ENCODE measurements at places on chromosomes 16 and 17. TPM values are rescaled to one million over a fixed set of nuclear protein-coding genes. Genes with fewer than 3 reads are reported as not detected.

GRCh38 chr16:1741553-1742165, 29.7 kb downstream of the NME3 start:
- no peak for DNase-seq

DNA sequence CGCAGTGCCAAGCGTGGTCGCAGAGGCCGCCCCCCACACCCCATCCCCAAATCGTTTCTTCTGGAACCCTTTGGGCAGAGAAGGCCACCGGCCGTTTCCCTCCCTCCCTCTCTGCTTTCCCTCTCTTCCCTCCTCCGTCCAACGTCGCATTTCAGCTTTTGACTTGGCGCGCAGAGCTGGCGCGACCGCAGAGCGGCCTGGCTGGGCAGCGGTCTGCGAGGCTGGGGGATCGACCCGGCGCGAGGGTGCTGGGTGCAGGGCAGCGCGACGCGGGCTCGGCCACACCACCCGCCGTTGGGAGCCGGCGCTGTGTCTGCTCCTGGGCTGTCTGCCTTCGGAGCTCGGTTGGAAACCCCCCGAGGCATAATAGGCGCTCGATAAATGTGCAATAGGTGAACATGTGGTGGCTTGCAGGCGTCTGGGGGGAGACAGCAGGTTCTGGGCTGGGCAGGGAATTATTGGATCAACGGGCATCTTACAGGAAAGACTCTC, 2.8 kb upstream of the NTN3 start:
- DNase-seq: no peak

DNA sequence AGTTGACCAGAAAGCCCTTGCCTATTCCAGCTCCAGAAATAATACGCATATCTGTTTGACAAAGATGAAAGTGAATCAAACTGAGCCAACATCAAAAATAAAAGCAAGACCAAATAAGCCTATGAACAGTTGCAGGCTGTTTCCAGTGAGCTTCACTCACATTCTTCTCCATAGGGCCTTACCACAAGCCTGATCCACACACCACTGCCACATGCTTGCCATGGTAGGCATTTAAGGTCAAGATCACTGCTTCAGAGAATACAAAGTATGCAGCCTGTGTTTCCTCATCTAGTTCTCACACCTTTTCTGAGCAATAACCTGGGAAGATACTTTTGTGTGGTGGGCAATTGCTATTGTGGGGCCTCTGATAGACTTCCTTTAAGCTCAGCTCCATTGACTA, 1060.2 kb downstream of the CDH11 start:
- DNase-seq: no peak

DNA sequence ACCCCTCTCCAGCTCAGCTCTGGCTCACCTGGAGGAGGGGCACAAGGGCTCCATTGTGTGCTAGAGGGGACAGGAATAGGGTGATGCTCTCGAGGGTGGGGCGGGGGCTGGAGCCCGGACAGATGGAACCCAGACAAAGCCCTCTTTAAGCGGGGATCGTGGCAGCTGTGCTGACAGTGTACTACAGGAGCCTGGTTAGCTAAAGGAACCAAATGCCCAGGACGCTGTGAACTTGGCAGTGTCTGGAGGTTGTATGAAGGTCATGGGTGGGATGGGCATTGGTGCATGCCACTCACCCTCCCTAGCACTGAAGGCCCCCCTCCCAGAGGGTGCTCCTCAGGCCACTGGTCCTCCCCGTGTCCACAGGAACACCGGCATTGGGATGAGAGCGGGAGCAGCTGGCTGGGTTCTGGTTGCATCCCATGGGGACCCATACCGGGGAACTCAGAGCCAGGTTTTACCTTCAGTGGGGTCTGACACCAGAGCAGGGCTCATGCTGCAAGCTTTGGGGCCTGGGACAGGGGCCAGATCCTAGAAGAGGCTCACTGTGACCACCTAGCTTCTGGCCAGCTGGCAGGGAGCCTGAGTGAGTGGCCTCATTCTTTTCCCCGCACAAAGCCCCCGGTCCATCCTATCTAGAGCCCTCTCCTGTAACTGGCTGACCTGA, 11.9 kb downstream of the KIF19 start:
- DNase-seq: no peak

DNA sequence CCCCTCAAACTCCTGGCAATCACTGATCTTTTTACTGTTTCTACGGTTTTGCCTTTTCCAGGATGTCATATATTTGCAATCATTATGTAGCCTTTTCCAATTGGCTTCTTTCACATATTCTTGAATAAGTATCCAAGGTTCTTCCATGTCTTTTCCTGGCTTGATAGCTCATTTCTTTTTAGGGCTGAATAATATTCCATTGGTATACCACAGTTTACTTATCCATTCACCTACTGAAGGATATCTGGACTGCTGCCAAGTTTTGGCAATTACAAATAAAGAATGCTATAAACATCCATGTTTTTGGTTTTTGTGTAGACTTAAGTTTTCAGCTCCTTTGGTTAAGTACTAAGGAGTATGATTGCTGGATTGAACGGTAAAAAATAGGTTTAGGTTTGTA, 16.0 kb downstream of the GPATCH8 start:
- DNase-seq: no peak

DNA sequence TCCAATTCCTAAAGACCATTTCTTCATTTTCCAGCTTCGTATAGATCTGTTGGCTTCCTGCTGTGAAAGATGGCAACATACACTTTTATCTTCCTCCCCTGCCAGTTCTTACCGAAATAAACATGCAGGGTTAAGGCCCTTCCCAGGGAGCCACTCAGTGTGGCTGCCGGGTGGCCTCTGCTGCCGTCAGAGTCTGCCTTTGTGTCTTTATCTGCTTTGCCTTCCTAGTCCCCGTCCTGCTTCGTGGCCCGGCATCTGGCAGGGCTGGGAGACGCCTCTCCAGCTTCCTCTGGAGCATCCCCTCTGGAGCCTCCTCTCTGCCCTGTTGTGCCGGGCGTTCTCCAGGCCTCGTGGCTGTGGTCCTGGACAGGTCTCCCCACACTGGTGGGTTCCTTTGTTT, 30.3 kb upstream of the CAPN15 start:
- no peak for DNase-seq

GRCh38 chr17:12727881-12728280, 61.4 kb upstream of the ARHGAP44 start:
- no peak for DNase-seq

DNA sequence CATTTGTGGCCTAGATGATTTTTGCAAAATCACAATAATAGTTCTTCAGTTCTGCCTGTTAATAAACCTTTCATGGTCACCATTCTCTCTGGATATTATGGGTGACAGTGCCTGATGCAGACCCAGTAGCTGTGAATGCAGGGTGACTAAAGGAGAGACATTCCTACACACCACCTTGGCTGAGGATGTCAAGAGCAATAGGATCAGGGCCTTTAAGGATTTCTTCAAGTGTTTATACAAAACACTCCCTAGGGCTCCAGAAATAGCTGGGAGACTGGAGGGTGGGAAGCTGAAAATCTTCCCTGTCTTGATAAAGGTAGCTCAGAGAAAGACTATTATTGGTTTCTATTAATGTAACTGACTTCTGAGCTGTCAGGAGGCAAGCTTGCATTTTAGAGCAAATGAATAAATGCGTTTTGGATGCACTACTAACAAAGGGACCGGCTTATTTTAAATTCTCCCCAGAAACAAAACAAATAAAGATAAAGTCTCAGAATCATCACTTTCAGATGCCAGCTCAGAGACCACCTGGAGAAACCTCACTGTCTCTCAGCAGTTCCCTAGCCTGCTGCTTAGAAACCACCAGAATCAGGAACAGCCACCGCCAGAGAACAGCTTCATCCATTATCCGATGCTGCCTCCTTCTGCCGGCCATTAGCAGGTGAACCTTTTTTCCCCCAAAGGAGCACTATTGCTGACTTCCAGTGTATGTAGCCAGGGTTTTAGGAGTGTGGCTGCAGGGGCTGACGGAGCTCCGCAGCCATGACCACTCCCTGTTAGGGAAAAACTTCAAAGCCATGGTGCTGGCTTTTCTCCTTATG, 171.4 kb upstream of the DYNLRB2 start:
- DNase-seq: peak; percentile 46

DNA sequence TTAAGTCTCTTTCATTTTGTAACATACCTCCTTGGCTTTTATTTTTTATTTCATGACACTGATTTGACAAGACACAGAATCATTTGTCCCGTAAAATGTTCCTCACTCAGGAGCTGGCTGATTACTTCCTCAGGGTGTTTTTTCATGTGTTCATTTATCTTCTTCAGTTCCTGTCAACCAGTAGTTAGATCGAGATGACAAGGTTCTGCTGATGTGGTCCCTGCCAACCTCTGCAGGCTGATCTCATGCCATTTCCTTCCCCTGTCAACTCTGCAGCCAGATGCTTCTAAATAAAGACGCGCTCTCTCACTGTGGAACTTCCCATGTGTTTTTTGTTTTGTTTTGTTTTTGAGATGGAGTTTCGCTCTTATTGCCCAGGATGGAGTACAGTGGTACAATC, 8.1 kb upstream of the CXCL16 start:
- DNase-seq: no peak

- no peak for DNase-seq
Observed at GRCh38 chr17:57186226-57187019, 69.9 kb upstream of the MSI2 start.

DNA sequence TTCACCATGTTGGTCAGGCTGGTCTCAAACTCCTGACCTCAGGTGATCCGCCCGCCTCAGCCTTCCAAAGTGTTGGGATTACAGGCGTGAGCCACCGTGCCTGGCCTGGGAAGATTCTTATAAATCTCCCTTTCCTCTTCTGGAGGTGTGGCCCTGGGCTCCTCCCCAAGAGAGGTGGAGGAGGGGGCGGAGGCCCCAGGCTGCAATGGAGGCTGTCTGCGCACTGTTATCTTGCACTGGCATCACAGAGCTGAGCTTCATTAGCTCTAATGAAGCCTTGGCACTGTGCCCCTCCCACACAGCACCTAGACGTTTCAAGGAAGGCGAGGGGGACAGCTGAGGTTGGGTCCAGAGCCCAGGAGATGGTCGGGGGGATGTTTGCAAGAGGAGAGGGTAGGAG, 7.5 kb downstream of the ARHGAP23 start:
- DNase-seq: no peak

DNA sequence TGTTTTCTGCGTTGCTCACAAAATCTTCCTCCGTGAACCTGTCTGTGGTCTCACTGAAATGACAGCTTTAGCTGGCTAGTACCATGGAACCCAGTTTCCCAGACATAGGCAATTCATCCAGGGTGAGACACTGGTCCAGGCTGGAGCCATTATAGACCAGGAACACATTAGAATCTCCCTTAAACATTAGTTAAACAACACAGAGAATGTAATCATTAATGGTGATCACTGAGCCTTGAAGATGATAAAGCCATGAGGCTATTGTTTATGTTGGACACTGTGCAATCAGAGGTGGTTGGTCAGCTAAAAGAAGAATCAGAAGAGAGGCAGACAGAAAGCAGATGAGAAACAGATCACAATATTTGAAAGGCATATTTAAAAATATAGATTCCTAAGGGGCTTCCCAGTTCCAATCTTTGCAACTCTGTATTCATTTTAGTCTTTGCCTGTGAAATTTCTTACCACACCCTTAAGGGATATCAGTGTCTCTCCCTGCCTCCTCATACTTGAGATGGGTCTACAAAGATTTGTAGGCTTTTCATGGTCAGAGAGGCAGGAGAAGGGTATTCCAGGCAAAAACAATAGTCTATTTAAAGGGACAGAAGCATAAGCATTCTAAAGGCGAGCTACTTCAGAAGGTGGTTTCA, 317.9 kb downstream of the MAP2K6 start:
- DNase-seq: no peak

The TMIGD1 gene
- not detected for total RNA-seq

The TBC1D3I gene
- total RNA-seq: 1.4 TPM

The GRB7 gene
- total RNA-seq: 92.8 TPM
